Esophagus muscularis mucosa (tissue), 4 donors: ENCODE measurements at places on chromosomes 3 and 15. TPM values are rescaled to one million over a fixed set of nuclear protein-coding genes. Genes with fewer than 3 reads are reported as not detected.

The SERPINI2 gene
- total RNA-seq = not detected

The GABRA5 gene
- total RNA-seq = 17.4 TPM

The DLG1 gene
- total RNA-seq = 73.1 TPM

The TRA2B gene
- total RNA-seq = 73.8 TPM

DNA sequence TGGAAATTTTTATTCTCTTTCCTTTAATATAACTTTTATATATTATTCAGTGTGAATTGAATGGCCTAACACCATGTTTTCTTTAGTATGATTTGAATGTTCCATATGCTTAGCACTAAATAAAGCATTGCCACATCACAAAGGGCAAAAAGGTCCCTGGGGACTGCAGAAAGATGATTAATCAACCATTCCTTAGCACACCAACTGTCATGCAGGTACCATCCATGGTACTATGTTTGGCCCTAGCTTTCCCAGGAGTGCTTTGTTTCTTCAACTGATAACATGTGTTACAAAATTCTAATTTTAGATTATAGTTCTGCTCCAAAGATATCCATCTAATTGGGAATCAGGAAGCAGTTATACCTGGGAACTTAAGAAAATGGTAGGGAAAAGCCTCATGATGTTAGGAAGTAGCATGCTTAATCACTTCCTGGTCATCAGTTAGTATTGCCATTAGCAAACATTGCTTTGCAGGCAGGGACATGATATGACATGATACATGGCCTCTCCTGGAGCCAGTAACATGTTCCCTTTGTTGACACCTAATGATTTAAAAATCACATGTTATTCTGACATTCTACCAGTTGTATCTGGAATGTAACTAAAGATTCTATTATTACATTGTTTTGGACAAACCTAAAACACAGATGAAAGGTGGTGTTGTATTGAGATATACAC, 712.6 kb upstream of the GBE1 start:
- no peak for DNase-seq

DNA sequence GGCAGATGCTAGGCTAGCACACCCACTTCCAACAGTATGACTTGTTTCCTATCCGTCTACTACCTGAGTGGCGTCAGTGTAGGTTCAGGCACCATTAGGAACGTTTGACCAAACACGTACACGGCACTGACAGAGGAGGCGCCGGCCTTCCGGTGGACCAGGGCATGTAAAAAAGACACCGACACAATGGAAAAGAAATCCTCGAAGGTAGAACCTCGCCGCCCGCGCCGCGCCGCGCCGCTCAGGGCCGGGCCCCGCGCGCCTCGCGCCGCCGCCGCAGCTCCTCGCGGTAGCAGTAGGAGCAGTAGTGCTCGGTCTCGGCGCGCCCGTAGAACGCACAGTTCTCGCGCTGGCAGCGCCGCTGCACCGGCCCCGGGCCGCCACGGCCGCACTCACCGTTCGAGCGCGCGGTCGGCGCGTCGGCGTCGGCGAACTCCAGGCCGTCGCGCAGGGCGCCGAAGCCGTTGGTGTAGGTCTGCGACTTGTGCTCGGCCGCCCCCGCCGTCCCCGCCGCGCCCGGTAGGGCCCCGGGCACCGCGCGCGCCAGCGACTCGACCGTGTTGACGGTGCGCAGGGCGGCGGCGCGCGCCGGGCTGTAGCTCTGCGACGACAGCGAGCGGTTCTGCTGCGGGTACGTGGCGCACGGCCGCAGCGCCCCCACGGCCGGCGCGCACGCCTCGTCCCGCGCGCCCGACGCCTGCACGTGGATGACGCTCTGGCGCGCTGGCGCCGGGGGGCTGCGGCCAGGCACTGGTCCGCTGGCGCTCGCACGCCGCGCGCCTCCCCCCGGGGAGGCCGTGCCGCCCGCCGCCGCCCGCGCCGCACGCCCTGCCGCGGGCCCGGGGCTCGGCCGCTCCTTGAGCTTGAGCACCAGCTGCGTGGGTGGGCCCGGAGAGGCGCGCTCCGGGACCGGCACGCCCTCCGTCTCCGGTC, 156.7 kb downstream of the KLF13 start:
- no peak for DNase-seq

DNA sequence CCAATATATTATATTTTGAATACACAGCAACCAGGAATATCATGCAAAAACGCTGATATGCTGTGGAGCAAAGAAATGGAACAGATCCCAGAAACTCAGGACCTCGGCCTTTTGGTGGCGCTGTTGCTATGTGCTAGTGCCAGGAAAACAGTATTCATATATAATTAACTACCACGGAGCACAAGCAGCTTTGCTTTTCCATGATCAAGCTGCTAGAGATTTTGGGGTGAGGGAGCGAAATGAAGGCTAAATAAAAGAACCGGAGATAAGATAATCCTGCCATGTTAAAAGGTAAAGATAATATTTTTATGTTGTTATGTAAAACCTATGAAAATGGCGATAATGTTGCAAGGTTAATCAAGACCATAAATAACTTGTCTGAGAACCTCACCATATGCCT, 157.7 kb upstream of the FAM3D start:
- DNase-seq = no peak

GRCh38 chr3:159416856-159417255, 571.8 kb upstream of the IL12A start:
- DNase-seq = no peak

- no peak for DNase-seq
Observed at GRCh38 chr3:187919048-187919447, 173.8 kb upstream of the BCL6 start.

- no peak for DNase-seq
Observed at GRCh38 chr3:128170866-128171516, 17.7 kb downstream of the EEFSEC start.

- DNase-seq = no peak
Observed at GRCh38 chr3:185727873-185728272, 97.0 kb downstream of the IGF2BP2 start.

DNA sequence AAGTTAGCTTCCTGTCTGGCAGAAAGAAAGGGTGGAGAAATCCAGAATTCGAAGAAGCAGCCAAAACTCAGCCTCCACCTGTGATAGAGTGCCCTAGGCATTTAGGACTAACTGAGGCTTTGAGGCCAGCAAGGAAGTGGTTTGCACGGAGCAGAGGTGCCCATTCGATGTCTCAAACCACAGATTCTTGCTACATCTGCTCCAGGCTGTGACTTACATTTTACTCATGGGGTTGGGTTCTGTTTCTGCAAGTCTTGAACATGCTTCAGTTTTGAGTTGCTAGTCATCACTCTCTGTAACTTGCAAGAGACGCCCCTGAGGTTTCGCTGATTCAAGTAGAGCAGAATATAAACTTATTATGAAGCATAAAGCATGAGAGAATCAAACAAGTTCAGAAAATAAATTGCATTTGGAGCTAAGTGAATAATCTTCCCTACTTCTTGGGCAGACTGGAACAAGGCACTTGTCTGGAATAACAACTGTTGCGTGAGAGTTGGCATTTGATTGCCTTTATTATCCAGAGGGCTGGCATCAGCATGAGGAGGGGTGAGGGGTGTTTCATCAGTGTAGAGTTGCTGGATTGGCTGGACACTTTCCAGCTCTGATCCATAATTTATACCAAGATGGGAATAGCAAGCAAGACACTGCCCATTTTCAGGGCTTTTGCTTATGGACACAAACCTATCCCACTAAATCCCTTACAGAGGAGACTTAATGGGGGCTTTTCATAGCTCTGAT, 256.5 kb downstream of the AGBL1 start:
- DNase-seq = no peak

GRCh38 chr3:22765679-22766078, 437.4 kb upstream of the UBE2E2 start:
- no peak for DNase-seq
